ENCODE measurements at places on chromosomes 13 and 19.

GRCh38 chr13:76216729-76217128, 580.6 kb downstream of the LMO7 start:
- no peak for DNase-seq

DNA sequence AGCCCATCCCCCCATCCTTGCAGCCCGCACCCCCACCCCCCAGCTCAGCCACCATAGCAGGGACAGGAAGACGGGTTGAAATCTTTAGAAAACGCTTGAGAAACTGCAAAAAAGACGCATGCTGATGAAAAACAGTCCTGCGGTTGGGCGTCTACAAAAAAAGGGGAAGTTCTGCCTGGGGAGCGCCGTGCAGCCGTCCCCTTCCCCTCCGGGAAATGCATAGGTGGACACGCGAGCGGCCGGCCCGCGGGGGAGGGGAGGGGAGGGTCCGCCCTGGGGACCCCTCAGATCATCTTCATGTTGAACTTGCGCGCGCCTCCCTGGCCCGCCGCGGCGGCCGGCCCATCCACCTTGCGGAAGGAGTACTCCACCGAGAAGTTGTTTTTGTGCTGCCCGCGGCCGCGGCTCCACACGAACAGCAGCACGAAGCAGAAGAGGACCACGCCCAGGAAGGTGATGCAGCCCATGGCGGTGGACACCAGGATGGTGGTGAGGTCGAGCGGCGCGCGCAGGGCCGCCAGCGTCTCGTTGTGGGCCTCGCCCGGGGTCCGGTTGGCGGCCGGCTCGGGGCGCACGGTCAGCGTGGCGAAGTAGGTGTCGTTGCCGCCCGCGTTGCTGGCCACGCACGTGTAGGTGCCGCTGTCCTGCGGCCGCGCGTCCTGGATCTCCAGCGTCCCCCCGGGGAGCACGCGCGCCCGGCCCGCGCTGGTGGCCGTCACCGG, 7.9 kb upstream of the PEAK3 start:
- DNase-seq: no peak

- DNase-seq: no peak
Observed at GRCh38 chr19:6925801-6926751, 38.7 kb downstream of the ADGRE1 start.

- no peak for DNase-seq
Observed at GRCh38 chr19:3383121-3383722, 16.8 kb downstream of the NFIC start.

All from effector memory CD4-positive, alpha-beta T cell (primary cell).